Fibroblast of the aortic adventitia (primary cell): ENCODE measurements at places on chromosomes 16 and 17. TPM values are rescaled to one million over a fixed set of nuclear protein-coding genes. Genes with fewer than 3 reads are reported as not detected.

EPX gene
- total RNA-seq = not detected in 2 replicates

CLEC3A gene
- total RNA-seq = not detected in 2 replicates

PRSS22 gene
- total RNA-seq = not detected in 2 replicates

RPH3AL gene
- total RNA-seq = 2.0 and 2.4 TPM in 2 replicates

CDH5 gene
- total RNA-seq = 2.9 and 7.0 TPM in 2 replicates

GSG1L gene
- total RNA-seq = not detected in 2 replicates

CACNG4 gene
- total RNA-seq = not detected in 2 replicates

FTO gene
- total RNA-seq = 135 and 145 TPM in 2 replicates

FAM20A gene
- total RNA-seq = 10.5 and 37.0 TPM in 2 replicates

CPHXL2 gene
- not detected in 2 replicates for total RNA-seq

ADORA2B gene
- total RNA-seq = 0.90 and 19.3 TPM in 2 replicates

SP6 gene
- total RNA-seq = 0.09 TPM in 1 of 2 replicates, not detected in the other

STAC2 gene
- 0.18 TPM in 1 of 2 replicates, not detected in the other for total RNA-seq

SHBG gene
- 0.25 and 0.36 TPM in 2 replicates for total RNA-seq

LRRC46 gene
- 0.16 TPM in 1 of 2 replicates, not detected in the other for total RNA-seq

- no peak for DNase-seq
Measured at GRCh38 chr16:17887963-17888362, 417.2 kb upstream of the XYLT1 start.

DNA sequence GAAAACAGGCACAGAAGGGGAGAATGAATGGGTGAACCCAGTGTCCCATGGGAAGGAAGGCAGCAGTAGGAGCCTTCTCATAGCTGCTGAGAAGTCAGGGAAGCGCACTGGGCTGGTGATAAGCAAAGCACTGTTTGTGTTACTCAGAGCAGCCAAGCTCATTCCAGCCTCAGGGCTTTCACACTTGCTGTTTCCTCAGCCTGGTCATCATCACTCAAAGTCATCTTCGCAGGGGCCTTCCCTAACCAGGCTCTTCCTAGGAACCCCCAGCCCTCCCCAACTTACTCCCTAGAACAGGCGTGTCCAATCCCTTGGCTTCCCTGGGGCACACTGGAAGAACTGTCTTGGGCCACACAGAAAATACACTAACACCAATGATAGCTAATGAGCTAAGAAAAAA lies 32.1 kb upstream of the LONP2 start:
- DNase-seq = no peak

- DNase-seq = no peak
Measured at GRCh38 chr17:5247621-5248020, 13.0 kb upstream of the SCIMP start.

GRCh38 chr17:79478841-79479240 lies 132.0 kb downstream of the RBFOX3 start:
- DNase-seq = no peak

GRCh38 chr16:85908444-85908843 lies 9.5 kb downstream of the IRF8 start:
- DNase-seq = no peak

DNA sequence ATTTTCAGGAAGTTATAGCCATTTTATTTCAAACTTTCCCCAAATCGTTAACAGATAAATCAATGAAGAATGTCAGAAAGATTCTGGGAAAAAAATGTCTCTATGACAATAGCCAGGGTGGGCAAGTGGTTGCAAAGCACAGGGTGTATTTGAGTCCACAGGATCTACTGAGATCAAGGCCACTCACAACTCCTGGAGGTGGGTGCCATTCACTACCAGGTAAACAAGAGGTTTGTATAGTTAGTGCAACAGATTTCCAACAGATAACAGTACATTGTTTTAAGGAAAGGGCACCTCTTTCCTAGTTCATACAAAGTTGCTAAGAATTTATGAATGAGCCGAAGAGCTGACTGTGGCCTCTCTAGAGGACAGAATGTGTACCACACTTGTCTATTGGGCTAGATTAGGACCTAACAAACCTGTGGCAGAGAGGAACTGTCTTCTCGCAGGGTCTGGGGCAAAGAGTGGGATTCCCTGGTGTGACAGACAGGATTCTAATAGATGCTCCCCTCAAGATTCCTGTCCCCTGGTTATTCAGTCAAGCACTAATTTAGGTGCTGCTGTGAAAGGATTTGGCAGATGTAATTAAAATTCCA lies 52.0 kb upstream of the ZNF629 start:
- DNase-seq = no peak

GRCh38 chr17:81707725-81708646 lies 4.1 kb upstream of the SLC25A10 start:
- no peak for DNase-seq

GRCh38 chr16:27446721-27447120 lies 44.7 kb downstream of the IL21R start:
- no peak for DNase-seq

- DNase-seq = no peak
Measured at GRCh38 chr16:13883276-13883675, 36.7 kb upstream of the ERCC4 start.

DNA sequence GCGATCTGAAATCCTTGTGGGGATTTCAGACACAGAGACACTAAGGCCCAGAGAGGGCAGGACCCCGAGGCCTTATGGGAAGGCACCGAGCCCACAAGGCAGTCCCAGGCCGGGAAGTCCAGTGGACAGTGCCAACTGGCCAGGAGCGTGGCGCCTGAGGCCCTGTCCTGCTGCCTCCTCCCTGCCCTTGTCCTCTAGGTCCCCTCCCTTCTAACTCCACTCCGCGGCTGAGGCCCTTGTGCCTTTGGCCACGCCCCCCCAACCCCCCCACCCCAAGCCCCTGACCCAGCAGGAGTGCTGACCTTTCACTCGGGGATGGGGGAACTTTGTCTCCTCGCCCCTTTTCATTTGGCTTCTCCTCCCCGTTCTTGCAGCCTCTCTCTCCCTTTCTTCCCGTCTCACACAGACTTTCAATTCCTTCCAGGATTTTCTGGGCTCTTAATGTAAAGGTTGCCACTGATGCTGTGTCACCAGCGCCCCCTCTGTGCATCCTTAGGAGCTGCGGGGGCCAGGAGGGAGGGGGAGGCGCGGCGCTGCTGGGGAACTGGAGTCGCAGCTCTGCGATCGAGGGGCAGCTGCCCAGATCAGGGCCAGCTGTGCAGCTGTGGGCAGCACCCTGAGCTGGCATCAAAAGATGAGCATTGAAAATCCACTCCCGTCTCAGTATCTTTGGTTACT lies 29.1 kb downstream of the CRHR1 start:
- DNase-seq = no peak

- no peak for DNase-seq
Measured at GRCh38 chr17:15039366-15039765, 225.8 kb downstream of the PMP22 start.

DNA sequence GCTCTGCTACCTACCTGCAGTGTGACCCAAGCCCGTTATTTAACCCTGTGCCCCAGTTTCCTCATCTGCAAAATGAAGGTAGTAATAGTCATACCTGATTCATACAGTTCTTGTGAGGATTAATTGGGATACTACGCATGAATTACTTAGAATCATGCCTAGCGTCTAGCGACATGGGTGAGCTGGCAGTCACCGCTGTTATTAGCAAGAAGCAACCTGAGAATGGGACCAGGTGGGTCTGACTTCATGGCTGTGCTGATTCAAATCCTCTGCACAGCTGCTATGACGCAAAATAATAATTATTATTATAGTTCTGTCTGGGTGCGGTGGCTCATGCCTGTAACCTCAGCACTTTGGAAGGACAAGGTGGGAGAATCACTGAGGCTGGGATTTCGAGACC lies 7.9 kb downstream of the SOCS1 start:
- no peak for DNase-seq

DNA sequence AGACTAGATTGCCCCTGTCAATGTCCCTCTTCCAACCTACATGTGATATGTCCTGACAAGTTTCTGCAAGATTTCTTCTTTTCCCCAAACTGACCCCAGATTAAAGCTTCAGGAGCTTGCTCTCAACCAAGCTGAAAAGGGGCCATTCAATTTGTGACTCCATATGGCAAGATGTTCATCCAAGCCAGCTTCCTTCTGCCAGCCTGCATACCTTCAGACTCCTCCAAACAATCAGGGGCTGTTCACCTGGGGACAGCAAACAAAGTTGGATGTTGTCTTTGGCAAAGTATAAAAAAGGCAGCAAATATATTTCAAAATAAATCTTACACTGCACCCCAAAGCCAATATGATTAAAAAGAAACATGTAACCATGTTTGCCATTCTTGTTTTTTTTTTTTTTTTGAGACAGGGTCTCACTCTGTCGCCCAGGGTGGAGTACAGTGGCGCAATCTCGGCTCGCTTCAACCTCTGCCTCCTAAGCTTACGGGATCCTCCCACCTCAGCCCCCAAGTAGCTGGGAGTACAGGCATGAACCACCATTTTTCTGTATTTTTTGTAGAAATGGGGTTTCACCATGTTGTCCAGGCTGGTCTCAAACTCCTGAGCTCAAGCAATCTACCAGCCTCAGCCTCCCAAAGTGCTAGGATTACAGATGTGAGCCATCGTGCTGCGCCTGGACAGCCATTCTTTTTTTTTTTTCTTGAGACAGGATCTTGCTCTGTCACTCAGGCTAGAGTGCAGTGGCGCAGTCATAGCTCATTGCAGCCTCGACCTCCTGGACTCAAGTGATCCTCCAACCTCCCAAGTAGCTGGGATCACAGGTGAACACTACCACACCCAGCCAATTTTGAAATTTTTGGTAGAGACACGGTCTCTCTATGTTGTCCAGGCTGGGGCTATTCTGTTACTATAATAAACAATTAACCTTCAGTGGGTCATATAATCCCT lies 50.0 kb upstream of the AKAP1 start:
- DNase-seq = no peak

- DNase-seq = no peak
Measured at GRCh38 chr16:89567656-89568594, 7.4 kb downstream of the RPL13 start.

DNA sequence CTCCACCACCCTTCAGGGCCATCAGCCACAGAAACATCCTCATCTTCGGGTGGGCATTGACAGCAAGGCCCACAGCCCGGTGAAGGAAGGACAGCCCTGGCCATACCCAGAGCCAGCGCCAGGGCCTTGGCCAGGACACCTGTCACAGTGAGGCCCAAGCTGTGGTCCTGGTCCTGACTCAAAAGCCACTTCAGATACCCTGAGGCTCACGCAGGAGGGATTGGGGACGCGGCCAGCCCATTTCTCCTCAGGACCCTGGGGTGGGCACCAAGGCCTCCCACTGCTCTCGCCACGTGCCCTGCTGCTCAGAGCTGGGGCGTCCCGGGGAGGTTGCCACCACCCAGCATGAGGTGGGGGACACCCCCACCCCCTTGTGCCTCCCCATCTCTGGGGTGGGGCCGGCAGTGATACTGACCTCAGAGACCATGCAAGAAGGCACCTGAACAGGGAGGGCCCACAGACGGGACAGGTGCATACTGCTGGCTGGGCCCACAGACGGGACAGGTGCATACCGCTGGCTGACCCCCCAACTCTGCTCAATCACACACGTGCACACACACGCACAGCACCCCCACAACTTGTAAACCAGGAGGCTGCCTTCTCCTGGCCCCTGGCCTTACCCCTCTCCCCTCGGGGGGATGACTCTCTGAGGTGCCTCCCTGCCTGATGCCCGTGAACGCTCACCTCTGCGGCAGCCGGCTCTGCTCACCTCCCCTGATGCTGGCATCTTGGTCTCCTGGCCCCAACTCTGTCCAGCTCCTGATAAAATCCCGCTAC lies 14.2 kb downstream of the SLC7A5 start:
- DNase-seq = no peak

- no peak for DNase-seq
Measured at GRCh38 chr16:2145843-2146242, 2.6 kb upstream of the RAB26 start.

DNA sequence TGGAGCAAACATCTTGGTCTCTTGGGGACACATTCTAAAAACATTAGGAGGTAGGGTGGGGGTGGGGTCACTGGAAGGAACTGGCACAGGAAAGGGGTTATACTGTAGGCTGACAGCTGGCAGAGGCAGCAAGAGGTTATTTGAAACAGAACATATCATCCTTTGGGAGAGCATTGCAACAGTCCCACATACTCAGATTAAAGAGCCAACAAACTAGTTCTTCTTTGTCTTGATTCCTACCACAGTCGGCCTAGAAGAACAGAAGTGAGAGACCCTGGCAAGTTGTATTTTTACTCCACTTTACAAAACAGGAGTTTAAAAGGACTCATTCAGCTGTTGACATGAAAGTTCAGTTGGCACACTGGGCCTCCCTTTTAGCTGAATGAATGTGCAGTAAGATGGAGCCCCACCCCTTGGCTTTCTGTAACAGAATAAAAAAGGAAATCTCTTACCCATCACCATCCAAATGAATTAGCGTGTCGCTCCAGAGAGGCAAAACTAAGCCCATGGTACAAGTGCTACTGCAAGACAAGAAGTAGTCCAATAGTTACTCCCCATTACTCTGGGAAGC lies 54.6 kb upstream of the CORO6 start:
- DNase-seq = peak; percentile 76

DNA sequence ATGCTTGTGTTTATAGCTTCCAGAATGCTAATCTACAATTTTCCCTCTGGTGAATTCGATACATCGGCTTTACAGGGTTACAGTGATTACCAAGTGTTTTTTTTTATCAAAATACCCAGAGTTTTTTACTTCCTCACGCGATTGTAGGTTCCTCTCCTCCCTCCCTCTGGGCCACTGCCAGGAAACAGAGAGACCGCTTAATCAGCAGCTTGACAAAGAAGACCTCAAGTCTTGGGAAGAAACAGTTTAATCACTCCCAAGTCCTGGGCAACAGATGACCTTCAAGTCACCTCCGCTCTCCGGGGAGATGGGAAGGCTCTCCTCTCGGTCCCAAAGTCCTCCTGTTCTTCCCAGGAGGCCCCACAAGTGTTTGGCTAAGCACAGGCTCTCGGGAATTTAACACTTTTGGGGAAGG lies 23.5 kb downstream of the SMTNL2 start:
- peak; percentile 78 for DNase-seq

GRCh38 chr17:76414334-76415295 lies 30.2 kb downstream of the SPHK1 start:
- DNase-seq = peak; percentile 85

DNA sequence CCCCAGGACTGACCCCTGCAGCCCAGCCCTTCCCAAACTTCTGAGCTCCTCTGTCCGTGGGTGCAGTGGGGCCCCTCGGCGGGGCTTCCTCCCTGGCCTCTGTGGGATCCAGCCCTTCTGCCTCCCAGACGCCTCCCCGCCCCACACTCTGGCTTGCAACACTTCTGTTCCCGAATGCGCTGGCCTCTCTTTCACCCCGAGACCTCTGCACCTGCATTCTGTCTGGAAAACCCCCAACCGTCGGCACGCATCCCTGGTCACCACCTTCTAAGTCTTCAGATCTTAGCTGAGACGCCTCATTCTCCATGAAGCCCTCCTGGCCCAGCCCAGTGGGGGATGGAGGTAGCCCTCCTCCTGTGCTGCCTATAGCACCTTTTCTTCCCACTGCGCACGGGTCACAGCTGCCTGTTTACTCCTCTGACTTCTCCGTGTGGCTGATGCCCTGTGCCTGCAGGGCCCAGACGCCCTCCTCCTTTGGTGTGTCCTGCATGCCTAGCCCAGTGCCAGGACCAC lies 26.4 kb downstream of the TMEM235 start:
- no peak for DNase-seq

GRCh38 chr16:86584071-86584685 lies 5.8 kb downstream of the FOXL1 start:
- no peak for DNase-seq

GRCh38 chr17:60390186-60390585 lies 1.7 kb downstream of the USP32 start:
- peak; percentile 85 for DNase-seq
